Nucleus accumbens (tissue), 56 donors: ENCODE measurements at places on chromosomes 5 and 9.
A peak's percentile ranks its signal among the peaks of the same experiment; 100 is the strongest.

DNA sequence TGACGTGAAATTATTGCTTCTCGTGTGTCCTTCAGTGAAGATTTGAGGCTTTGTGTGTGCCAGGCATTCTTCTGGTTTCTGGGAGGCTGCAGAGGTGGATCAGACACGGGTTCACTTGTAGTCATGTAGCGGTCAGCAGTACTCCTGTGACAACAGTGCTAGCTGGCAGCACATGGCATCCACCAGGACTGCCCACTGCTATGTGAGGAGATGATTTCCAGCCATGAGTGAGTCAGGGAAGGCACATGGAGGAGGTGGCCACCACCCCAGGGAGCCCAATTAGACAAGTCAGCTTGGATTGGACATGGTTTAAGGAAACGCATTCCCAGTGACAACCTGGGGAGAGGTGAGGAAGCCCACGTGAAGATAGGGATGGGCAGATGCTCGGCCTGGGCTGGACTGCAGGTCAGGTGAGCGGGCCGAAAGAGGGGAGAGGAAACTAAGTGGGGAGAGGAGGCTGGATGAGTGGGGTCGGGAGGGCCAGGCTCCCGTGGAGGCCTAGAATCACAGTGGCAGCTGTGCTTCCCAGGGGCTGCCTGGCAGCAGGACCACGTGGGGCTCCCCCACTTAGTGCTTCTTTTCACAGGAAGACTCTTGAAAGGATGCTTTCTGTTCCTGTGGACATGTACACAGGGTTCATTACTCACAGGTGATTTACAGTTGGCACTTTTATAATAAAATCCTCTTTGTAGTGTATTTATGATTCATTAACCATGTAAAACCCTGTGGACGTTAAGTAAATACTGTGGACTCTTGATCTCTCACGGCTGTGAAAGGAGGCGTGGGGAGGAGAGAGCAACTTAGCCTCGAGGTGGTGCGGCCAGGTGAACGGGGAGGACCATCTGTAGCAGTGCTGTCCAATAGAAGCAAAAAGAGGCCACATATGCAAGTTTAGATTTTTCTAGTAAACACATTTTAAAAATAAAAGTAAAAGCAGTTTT is 80.0 kb upstream of the OTULINL start:
- no peak for DNase-seq

- no peak for DNase-seq
These were observed 574.3 kb upstream of the ZNF462 start for GRCh38 chr9:106288689-106289088.

DNA sequence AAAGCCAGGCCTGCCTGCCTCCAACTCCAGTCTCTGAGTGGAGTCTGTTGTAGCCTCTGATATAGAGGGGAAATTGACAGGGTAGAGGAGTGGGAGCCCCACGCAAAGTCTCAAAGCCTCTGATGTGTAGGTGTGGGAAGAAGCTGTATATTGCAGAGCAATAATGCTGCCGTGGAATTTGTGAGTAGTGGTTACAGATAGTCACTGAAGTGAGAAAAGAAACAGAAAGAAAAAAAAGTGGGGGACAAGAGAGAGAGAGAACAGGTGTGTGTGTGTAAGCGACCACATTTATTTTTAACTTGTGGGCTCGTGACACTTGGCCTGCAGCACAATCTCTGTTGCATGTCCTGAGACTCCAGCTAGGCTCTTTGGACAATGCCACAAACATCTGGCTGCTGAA is 227.8 kb downstream of the NSG2 start:
- DNase-seq: no peak

DNA sequence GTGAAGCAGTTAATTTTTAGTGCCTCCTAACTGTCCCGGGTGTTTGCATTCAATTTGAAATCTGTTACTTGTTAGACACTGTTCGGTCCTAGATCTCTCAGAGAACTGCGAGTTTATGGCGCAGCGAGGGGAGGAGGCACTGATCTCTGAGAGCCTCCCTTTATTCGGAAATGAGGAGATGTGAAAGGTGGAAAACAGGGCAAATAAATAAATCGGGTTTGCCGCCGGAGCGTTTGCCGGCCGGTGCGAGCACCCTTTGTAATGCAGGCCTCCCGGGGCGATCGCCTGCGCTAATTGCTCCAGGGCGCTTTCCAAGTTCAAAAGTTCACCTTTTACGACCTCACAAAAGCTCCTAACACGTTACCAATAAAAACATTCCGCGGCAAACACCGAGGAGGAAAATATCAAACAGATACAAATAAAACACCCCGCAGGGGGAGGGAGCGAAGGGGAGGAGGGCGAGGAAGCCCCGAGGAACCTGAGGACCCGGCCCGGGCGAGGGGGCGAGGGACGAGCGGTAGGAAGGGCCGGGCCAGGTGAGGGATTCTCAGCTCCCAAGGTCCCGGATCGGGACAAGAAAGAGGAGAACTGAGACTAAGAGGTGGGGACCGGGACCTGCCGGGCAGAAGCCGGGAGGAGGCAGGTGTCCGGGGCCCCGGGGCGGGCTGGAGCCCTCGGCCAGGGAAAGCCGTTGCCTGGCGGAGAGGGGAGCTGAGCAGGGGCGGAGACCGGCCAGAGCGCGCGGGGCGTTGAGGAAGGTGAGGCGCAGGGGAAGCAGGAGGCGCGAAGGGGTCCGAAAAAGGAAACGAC is 1.4 kb downstream of the NR6A1 start:
- DNase-seq: no peak

GRCh38 chr5:139711906-139712224 is 63.7 kb downstream of the CXXC5 start:
- DNase-seq: peak; percentile 77

- DNase-seq: no peak
These were observed 546 bp downstream of the DNAJB5 start for GRCh38 chr9:34989946-34990635.

- DNase-seq: peak; percentile 65
These were observed at the start of gene REEP5 for GRCh38 chr5:112921833-112922817. Gene REEP5 (minus strand): TSS chr5:112922227. CDS start chr5:112922190, 37 bp downstream.

- DNase-seq: no peak
These were observed 39.7 kb downstream of the EGFLAM start for GRCh38 chr5:38297830-38298608.
